ENCODE measurements at places on chromosomes 16 and 17.

- no peak for DNase-seq
Observed at GRCh38 chr17:72407931-72408330, 287.1 kb downstream of the SOX9 start.

DNA sequence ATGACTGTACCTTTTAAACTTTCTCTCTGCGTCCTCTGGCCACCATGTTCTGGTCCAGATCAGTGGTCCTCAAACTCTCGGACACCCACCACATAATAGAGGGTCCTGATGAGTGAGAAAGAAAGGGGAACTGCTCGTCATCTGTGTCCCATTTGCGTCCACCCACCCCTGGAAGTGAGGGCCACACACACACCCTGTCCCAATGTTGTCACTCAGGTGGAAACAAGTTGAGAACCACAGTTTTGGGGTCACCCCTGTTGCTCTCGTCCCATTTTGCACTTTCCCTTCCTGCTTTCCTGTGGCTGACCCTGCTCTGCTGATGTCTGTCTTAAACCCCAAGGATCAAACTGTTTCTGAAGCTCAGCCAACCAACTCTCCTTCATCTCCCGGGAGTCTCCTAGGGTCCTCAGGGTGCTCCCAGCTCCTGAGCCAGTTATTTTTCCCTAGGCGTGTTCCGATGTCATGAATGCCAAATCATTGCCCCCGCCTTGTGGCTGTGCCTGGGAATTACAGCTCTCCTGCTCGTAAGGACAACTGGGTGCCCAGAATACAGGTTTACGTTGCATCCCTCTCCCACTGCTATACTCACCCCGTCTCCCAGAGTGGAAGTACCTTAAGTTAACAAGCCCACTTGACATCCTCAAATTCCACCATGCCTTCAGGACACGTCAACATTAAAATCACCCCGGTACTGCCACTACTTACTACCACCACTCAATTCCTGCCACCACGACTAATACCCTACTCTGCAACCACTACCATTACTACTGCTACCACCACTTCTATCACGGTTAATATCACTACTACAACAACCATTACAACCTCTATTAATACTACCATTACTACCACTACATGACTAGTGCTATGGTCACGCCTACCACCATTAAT is 26.0 kb upstream of the HNF1B start:
- DNase-seq = no peak

GRCh38 chr16:19680881-19681340 is 37.1 kb downstream of the KNOP1 start:
- no peak for DNase-seq

DNA sequence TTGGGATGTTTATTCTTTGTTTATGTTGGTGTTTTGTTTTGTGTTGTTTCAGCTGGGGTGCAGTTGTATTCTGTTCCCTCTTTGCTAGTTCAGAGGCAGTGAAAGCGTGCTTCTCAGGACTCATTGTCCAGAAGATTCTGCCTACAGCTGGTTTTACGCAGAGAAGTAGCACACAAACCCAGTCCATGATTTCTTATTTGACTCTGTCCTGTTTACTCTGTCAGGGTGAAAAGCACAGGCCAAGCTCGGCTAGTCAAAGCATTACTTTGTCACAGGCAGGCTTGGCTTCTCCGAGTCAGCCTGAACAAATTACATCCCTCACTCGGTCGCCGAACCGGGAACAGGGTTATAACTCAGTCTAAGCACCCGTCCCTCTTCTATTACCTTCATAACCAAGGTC is 435.0 kb downstream of the MAF start:
- DNase-seq = no peak

- DNase-seq = no peak
Observed at GRCh38 chr16:66927918-66928649, 2.7 kb upstream of the RRAD start.

DNA sequence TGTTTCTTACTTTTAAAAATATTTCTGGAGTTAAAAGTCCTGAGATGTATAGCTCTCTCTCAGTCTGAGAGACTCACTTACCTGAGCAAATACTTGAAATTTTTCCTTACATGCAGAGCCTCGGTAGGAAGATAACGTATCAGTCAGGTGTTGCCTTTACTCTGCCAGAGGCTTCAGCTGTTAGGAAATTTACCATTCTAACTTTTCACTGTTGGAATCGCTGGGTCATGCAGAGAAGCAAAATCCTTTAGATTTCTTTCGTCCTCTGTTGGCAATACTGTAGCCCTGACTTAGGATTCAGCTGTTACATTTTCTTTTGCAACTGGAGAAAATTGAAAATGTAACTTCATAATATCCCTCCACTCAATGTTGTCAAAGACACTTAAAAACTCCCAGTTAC is 20.0 kb upstream of the KCNJ16 start:
- DNase-seq = no peak

DNA sequence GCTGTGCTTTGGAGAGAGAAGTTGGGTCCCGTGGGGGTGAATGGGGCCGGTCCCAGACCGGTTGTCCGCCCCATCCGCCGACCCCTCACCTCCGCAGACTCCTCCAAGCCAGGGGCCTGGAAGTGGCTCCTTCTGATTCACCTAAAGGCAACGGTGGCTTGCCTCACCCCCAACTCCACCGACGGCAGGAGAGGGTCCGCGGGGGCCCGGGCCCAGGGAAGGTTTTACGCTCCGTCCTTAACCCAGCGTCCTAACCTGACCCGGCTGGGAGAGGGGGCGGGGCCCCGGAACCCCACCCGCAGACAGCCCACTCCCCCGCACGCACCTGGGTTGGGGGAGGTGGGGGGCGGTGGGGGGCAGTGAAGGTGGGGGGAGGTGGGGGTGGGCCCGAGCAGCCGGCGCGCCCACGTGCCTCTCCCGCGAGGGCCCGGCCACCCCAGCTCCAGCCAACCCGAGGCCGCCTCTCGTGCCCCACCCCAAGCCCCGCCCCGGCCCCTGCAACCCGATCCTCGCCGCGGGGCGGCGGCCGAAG is 12.7 kb upstream of the CD300A start:
- DNase-seq = peak; percentile 30

GRCh38 chr17:15928286-15928785 is 16.6 kb upstream of the ADORA2B start:
- DNase-seq = no peak

DNA sequence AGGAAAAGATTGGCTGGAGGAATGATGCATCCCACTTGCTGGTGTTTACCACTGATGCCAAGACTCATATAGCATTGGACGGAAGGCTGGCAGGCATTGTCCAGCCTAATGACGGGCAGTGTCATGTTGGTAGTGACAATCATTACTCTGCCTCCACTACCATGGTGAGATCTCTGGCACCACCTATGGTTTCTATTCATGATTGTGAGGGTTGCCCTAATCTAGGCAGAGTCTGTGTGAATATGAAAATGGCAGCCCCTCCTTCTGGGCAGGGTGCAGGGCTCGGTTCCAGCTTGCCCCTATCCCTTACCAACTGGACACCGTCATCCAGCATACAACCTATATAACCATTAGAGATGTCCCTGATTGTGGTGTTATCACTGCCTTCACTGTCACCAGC is 33.4 kb downstream of the ITGB3 start:
- no peak for DNase-seq

Data from stimulated activated CD4-positive, alpha-beta T cell treated with anti-CD3 and anti-CD28 coated beads, Interleukin-1b, Interleukin-23, amount 100 ng/mL, for 1 hour (primary cell).